ENCODE measurements at places on chromosomes 16 and 17. TPM values are rescaled to one million over a fixed set of nuclear protein-coding genes. Genes with fewer than 3 reads are reported as not detected.

DNA sequence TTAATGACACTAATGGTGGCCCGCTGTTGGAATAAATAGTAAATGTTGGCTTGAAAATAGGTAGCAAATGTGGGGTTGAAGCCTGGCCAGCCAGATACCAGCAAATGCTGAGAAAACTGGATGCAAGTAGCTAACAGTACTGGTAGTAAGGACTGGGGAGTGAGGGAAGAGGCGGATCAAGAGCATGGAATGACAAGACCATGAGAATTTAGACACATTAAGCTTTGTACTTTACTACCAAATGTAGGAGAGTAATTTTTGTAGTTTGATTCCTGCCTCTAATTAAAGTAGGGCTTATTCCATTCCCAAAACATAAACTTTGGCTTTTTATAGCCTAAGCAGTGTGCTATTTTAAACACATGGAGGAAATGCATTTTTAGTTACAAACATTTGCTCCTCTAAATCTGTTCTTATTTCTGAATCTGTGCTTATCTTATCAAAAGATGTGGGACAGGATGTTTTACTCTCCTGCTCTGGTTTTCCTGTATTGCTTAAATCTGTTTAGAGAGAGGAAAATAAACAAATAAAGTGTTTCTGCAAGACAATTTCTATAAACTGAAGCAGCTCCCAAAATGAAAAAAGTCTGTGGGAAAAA, 44.1 kb downstream of the CFDP1 start:
- no peak for DNase-seq

DNA sequence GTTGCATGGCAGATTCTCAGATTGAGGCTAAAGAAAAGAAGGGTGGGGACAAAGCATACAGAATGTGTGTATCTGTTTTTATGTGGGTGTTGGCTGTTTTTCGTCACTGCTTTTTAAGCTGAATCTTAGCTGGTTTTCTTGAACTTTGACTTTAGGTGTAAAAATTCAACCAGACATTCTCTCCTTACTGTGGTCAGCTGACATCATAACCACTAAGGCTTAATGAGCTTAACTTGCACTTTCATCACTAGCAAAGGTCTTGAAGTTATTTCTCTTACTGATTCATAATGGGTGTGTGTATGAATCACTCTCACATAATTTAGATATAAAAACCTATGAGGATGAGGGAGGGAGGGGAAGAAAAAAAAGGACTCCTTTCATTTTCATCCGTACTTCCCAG, 4.0 kb upstream of the CDC6 start:
- DNase-seq: peak; percentile 80

DNA sequence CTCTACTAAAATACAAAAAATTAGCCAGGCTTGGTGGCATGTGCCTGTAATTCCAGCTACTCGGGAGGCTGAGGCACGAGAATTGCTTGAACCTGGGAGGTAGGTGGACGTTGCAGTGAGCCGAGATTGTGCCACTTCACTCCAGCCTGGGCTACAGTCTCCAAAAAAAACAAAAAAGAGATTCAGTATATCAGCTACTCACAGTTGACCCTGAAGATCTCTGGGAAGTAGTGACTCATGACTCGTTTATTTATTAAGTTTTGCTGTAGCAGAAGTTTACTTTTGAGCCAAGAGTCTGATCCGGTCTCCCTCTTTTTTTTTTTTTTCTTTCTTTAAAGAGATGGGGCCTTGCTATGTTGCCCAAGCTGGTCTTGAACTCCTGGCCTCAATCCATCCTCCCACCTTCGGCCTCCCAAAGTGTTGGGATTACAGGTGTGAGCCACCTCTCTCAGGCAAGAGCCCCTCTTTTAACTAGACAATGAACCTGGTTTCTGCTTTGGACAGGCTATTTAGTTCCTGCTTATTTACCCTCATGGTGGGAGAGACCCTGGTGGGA, 4.4 kb downstream of the MVP start:
- peak; percentile 88 for DNase-seq

- peak; percentile 47 for DNase-seq
Measured at GRCh38 chr16:22098405-22099255, 6.3 kb downstream of the VWA3A start.

DNA sequence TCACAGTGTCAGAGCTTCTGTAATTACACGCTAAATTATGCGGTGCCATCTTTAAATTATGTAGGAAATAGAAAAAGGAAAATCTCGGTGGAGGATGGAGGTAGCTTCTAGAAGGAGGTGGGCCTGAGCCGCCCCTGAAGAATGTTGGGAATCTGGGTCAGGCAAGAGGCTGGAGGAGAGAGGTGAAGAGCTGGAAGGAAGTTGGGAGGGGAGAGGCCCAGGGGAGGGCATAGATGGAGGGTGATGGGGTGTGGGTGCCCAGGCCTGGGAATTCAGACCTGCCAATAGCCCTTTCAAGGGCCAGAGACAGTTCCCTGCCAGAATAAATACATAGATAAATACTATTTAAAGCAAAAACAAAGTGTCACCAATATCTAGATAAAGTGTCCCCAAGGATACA, 415.0 kb upstream of the HSBP1 start:
- DNase-seq: no peak

DNA sequence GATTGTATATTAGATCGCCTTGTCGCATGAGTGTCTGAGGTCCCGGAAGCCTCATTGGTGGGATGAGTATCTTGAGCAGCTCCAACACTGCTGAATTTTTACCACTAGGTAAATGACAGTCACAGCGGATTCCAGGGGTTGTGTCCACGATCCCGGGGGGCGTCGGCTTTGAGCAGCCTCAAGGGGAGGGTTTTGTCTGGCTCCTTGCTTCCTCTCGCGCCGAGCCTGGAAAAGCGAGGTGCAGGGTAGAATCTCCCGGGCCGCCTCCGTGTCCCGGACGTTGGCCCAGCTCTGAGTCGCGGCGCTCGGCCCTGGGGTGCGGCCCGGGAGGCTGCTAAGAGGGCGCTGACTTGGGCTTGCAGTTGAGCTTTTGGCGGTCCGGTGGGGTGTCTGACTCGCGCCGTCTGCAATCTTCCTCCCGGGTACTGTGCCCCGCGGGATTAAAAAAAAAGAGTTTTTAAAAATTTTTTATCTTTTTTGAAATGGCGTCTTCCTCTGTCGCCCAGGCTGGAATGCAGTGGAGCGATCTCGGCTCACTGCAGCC, 4.5 kb downstream of the OR1F1 start:
- DNase-seq: peak; percentile 11

- no peak for DNase-seq
Measured at GRCh38 chr17:4503283-4504025, 4.8 kb downstream of the SPNS2 start.

DNA sequence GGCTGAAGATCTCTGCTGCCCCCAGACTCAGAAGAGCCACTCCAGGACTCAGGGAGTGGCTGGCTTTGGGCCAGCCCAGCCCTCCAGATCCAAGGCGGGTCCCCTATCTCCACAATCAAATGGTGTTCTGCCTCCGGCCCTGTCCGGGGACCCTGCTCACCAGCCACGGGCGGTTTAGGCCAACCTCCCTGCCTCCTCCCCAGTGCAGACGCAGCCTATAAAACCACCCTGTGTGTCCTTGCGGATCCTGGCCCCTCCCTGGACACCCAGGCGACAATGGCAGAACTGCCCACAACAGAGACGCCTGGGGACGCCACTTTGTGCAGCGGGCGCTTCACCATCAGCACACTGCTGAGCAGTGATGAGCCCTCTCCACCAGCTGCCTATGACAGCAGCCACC, at the start of gene SLC12A3:
Gene SLC12A3 (plus strand): TSS at position 248 of the 400 bp plus-strand sequence. CDS start 29 bp downstream, at position 277.
- DNase-seq: no peak

DNA sequence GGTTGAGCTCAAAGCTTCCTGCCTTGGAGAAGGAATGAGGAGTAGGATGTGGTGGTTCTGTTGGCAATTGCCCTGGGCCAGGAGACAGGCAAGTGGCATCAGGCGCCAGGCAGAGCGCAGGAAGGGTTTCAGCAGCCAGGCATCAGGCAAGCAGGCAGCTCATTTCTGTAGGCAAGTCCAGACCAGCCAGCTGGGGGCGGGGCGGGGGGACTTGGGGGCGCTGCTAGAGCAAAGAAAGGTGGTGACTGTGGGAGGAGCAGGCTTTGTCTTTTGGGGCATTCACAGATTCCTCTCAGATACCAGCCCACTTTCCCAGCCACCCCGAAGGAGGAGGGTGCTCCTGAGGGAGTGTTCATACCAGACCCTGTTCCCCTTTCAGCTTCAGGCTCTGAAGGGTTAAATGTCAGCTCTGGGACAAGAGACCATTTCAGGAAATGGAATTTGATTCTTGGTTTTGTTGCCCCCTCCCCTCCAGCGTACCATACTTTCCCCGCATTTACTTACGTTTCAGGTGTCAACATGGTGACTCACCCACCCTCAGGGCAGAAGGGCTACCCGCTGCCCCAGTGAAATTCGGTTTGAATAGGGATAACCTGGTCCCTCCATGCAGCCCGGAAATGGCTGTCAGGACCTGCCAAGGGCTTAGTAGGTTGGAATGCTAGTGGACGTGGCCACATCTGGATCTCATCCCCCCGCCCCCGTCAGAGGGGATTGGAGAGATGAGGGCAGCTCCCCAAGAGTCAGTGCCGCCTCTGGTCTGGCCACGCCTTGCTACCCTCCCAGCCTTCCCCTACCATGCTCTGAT, 13.2 kb downstream of the NGFR start:
- DNase-seq: peak; percentile 55

- DNase-seq: peak; percentile 95
Measured at GRCh38 chr17:44906010-44906646, 6.9 kb upstream of the EFTUD2 start.

DNA sequence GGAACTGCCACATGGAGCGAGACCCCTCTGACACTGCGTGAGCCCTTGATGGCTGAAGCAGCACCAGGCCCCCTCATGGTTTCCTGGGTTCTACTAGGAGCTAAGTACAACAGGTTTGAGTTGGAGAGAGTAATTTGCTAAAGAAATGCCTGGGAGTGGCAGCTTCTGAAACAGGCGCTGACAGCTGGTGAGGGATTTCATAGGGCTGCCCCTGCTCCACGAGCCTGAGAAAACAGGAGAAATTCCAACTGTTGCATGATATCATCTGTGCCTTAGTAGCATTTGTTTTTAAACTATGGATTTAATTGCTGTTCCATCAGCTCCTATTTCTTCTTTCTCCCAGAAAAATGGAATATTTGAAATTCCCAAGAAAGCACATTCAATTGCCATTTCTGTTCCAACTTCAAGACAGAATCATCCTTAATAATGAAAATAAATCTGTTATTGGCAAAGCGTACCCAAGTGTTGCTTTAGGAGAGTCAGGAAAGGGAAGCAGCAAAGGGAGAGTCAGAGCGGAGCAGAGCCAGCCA, 78.8 kb upstream of the ANKFN1 start:
- no peak for DNase-seq

- peak; percentile 43 for DNase-seq
Measured at GRCh38 chr17:82065638-82066303, at the start of gene DUS1L. Gene DUS1L (minus strand): TSS chr17:82065804. CDS start chr17:82065059, 745 bp downstream.

GRCh38 chr17:9843152-9844010, 17.7 kb downstream of the GLP2R start:
- no peak for DNase-seq

DNA sequence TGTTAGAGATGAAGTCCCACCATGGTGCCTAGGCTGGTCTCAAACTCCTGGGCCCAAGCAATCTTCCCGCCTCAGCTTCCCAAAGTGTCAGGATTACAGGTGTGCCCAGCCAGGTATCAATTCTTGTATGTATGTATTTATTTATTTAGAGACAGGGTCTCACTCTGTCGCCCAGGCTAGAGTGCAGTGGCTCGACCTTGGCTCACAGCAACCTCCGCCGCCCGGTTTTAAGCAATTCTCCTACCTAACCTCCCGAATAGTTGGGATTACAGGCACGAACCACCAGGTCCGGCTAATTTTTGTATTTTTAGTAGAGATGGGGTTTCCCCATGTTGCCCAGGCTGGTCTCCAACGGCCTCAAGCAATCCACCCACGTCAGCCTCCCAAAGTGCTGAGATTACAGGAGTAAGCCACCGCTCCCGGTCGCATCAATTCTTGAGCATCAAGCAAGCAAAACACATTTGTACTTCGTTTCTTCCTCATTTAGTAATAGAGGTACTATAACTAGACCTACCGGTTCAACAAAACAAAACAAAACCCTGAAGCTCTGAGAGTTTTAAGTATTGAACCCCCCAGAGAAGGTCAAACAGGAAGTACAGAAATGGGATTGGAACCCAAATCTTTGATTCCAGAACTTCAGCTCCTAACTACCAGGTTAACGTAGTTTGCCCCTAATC, 1.0 kb upstream of the ZNF500 start:
- peak; percentile 55 for DNase-seq

DNA sequence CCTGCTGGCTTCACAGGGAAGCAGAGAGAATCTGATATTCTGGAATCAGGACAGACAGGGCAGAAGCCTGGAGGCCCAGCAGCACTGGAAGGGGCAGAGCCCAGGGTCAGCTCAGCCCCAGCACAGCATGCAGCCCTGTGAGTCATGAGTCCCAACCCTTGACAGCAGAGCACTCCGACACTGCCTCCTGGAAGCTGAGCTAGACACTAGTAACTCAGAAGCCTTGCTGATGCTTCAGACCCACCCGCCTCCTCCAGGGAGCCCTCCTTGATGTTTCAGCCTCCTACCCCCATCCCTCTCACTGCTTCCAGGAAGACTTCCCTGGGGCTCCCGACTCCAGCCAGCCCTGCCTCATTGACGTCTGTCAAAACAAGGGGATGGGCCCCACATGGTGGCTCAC, 6.9 kb downstream of the CAMKK1 start:
- DNase-seq: peak; percentile 42

- no peak for DNase-seq
Measured at GRCh38 chr16:76182041-76182635, 95.1 kb upstream of the CNTNAP4 start.

DNA sequence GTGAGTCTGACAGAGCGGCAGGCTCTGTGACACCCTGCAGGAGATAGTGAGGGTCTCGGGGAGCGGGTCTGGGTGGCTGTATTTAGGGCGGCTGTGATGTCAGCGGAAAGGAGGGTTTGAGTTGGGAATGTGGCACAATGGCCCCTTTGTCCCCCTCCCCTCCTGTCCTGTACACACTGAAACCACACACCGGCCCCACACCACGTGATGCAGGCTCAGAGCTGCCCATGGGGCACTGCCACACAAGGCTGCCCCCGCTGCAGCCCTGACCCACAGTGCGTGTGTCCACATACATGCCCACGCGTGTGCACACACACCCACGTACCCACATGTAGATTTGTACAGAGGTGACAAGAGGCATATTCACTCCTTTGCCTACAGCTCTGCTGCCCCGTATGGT, 15.3 kb downstream of the SGCA start:
- DNase-seq: no peak

The SYNGR3 gene
- total RNA-seq: 5.5 TPM

The ZG16B gene
- total RNA-seq: 1.2 TPM

The PPP1R27 gene
- not detected for total RNA-seq

The MYH11 gene
- total RNA-seq: not detected
